Thymus (tissue), 14 donors: ENCODE measurements at places on chromosomes 3 and 15.

DNA sequence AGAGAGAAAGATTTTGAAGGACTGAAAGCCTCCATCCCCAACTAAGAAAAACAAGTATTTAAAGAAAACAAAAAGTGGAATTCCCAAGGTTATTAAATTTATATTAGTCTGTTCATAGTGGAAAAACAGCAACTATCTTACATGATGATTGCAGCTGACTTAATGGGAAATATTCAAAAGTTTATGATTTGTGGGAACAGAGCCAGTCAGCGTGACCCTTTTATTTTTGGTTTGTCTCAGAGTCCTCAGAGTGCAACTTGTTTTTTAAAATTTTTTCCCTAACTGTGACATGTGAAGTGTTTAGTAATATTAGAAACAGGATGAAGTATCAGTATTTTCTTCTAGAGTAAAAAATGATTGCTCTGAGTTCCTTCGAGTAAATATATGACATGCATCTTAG is 441.9 kb upstream of the MCTP2 start:
- no peak for DNase-seq

DNA sequence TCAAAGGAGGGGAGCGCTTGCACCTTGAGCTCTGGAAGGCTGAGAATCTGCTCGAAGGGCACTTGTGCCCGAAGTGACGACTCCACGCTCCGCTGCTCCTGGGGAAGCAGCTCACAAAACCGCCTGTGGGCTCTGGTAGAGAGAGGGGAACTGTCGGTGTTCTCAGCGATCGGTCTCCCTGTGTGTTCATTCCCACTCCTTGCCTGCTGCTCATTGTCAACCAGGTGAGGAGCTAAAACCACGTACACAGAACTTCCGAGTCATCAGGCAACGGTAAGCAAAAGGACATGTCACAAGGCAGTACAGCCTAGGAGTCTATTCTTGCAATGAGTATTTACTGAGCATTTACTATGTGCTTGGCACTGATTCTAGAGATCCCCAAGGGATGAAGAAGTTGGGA is 1.5 kb downstream of the CIB1 start:
- no peak for DNase-seq

- DNase-seq: no peak
Observed at GRCh38 chr15:91559066-91559465, 294.4 kb upstream of the SLCO3A1 start.

DNA sequence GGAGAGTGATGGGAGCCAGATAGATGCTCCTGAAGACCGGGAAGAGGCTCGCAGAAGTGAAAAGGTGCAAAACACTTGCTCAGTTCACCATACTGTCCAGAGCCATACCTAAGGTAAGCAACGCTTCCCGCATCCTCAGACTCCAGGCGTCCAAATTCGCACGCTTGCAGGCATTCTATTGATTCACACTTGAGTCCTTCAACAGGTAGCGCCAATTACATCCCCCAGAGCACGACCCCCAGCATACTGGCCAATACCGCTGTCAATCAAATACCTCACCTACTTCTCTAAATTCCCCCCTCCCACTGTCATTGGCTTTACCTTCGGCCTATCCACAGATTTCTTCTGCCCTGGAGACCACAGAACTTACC is 361 bp upstream of the STXBP5L start:
- no peak for DNase-seq

DNA sequence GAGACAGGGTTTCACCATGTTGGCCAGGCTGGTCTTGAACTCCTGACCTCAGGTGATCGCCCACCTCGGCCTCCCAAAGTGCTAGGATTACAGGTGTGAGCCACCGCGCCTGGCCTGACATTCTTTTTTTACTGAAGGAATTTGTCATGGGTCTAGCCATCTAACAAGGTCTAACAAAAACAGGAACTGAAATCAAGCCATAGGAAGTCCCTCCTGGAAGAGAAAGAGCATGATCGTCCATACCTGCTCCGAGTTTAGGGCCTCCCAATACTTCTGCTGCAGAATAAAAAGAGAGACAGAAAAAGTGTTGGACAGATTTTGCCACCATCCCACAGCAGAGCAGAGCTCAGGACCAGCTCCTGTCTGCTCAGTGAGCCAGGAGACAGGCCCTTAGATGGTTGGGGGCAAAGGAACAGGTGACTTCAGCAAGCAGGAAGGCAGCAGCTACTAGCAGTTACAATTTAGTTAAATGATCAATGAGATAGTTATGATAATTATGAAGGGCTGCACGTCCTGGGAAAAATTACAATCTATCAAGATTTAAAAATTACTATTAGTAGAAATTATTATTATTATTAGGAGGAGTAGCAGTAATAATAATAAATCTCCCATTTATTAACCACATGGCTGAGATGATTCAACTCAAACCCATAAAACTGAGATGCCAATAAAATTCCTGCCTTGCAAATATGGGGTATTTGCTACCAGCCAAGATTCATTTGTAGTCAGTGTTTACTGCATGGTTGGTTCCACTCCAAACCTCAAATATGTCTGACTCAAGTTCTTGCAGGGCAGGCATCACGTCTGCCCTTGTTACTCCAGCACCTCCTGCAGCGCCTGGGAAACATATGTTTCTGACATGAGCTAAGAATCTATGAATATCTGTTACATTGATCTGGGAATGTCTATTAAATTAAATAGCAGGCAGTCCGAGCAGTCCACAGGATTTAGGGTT is 40.1 kb downstream of the TMEM44 start:
- no peak for DNase-seq

GRCh38 chr3:140377644-140378043 is 300.2 kb upstream of the TRIM42 start:
- DNase-seq: no peak

GRCh38 chr15:70340494-70340870 is 242.8 kb upstream of the TLE3 start:
- DNase-seq: no peak

- no peak for DNase-seq
Observed at GRCh38 chr15:73927003-73927475, 777 bp downstream of the LOXL1 start.

DNA sequence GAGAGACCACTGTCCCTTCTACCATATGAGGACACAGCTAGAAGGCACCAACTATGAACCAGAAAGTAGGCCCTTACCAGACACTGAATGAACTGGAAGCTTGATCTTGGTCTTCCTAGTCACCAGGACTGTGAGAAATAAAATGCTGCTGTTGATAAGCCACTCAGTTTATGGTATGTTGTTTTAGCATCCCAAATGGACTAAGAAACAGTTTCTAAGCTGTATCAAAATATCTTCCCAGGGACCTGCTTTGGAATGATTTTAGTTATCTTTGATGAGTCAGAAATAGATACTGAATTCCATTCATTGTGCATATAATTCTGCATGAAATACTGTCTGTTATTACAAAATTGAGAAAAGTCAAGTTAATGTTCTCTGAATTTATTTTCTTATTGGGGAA is 18.6 kb downstream of the WDR76 start:
- no peak for DNase-seq
